ENCODE measurements at places on chromosomes 6 and 20.

GRCh38 chr20:47036091-47036870, 141.6 kb downstream of the EYA2 start:
- no peak for DNase-seq

DNA sequence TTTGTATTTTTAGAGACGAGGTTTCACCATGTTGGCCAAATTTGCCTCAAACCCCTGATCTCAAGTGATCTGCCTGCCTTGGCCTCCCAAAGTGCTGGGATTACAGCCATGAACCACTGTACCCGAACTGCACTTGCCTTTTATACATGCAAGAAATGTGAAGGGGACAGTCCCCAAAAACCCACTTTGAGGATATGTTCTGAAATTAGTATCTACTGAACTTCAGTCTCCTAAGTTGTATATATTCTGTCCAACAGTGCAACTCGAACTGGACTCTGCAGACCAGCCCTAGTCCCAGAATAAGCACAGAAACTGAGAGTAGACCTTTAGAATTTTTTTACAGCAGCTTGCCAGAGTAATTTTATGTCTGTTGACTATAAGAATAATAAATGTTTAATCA, 28.5 kb downstream of the BACH2 start:
- no peak for DNase-seq

- DNase-seq = no peak
These were observed 19.5 kb upstream of the SIRT5 start for GRCh38 chr6:13554929-13555333.

- DNase-seq = peak; percentile 30
These were observed 107.3 kb downstream of the UST start for GRCh38 chr6:148854096-148854495.

GRCh38 chr6:106529438-106529837, 99.9 kb downstream of the RTN4IP1 start:
- DNase-seq = no peak

- no peak for DNase-seq
These were observed 29.0 kb downstream of the PDYN start for GRCh38 chr20:1964659-1965405.

- DNase-seq = no peak
These were observed 846 bp downstream of the PDE10A start for GRCh38 chr6:165662041-165662748.

GRCh38 chr6:94859924-94860323, 717.4 kb upstream of the MANEA start:
- no peak for DNase-seq

DNA sequence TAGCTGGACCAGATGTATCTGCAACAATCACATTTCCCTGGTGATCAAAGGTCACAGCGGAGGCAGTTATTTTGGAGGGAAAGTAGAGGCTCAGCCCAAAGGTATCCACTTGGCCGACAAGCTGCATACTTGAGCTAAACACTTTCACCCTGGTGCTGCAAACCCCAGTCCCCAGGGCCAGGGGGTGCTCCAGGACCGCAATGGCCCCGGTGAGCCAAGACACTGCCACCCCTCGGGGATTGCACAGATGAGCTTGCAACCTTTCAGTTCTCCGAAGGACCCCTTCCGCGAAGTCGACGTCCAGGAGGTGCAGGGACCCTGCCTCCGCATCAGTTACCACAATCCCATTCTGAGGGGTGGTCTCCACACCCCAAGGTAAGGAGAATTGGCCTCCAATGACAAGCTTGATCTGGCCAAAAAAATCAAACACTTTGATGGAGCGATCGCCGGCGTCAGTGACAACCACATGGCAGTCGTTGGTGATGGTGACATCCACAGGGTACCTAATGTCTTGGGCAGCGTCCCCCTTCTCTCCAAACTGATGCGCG, 823 bp downstream of the NHLRC1 start:
- DNase-seq = no peak

DNA sequence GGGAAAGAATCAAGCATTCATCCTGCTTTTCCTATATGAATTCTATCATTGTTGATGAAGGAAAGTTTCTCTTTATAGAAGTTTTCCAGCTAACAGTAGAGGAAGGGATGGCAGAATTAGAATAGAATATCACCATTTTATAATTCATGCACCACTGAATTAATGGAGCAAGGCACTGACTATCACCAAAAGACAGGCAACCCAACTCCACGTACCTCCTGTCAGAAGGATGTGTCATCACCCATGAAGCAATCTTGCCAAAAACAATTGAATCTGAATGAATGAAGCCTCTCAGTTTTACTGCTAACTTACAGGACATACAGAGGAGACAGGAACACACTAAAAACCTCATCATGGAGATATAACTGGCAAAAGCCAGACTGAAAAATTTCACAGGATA, 122.4 kb downstream of the NFATC2 start:
- no peak for DNase-seq

GRCh38 chr6:138416206-138416605, 12.2 kb downstream of the HEBP2 start:
- DNase-seq = no peak

Data from NCI-H774 (cell line).